IPS DF 19.7 (cell line): ENCODE measurements at places on chromosomes 4 and X.

GRCh38 chrX:68183612-68184214 lies 249.6 kb downstream of the OPHN1 start:
- DNase-seq = no peak

GRCh38 chrX:110477593-110478228 lies 119.1 kb downstream of the RTL9 start:
- no peak for DNase-seq

DNA sequence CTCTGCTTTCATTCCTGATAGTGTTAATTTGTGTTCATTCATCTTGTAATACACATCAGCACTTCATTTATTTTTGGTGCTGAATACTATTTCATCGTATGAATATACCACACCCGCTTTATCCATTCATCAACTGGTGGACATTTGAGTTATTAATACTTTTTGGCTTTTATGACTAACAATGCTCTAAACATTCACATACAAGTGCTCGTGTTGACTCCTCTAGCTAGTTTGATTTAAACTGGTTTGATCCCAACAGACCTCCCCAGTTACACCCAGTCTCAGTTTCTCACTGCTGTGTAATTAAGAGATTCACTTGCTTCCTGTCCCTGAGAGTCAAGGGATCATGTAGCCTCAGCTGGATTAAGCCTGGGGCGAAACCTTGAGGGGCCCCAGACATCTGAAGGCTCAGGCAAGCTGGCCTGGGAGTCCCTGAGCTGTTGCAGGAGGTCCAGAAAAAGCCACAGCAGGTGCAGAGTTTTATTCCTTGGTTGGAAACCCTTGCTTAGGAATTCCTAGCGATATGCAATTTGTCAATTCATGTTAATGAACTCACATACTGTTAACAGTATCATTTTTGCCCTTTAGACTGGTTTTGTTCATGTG lies 52.8 kb upstream of the CLDN24 start:
- DNase-seq = no peak

GRCh38 chr4:188396037-188396436 lies 256.8 kb downstream of the TRIML1 start:
- no peak for DNase-seq

DNA sequence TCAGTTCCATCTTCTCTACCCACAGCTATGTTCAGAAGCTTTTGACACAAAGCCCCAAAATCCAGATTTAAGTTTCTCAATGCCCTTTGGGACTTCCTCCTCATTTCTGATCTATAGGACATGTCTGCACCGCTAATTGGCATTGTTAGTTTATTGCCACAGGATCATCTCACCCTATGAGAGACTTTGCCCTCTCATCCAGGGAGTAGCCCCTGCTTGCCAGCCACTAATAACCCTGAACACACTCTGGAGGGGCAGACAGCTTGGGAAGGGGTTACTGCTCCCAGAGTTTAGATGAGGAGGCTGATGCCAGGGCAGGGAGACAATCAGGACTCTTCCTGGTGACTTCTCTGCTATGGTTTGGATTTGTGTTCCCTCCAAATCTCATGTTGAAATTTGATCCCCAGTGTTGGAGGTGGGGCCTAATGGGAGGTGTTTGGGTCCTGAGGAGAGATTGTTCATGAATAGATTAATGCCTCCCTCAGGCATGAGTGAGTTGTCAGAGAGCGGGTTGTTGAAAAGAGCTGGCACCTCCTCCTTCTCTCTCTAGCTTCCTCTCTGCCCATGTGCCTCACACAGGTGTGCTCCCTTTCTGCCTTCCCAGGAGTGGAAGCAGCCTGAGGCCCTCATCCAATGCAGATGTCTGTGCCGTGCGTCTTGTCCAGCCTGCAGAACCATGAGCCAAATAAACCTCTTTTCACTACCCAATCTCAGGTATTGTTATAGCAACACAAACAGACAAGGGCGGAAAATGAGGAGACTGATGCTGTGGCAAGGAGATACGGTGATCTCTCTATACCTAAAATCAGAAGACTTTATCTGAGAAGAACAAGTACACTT lies 3.6 kb upstream of the SCARB2 start:
- no peak for DNase-seq

DNA sequence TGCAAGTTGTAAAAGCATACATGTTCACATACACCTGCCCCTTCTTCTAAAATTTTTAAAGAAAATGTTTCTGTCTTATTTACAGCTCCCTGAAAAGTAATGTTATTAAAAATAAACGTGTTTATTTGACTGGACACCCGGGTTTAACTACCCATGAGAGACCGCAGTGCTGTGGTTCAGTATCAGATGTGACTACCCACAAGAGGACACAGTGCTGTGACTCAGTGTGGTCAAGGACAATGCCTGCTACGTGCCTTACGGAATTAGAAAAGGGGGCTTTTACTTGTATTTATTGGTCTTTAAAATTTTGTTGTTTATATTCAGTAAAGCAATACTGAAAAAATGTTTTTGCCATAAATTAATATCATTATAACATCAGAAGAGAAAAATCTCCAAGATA lies 641.4 kb downstream of the TRIML1 start:
- no peak for DNase-seq

DNA sequence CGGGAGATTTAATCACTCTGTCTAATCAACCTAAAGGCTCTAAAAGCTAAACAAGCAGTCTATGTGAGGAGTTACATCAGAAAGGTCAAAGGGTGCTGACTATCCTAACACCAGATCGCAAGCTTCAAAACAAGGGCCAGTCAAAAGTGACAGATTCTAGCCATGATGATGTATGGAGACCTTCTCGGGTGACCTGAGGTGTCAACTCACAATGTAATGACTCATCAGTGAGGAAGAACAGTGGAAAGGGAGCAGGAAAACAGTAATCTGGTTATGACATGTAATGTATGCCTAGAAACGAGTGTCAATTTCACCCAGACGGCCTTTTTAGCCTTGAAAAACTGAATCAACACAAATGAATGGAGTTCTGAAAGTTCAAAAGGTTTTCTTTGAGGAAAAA lies 375.3 kb downstream of the IDS start:
- DNase-seq = no peak

GRCh38 chr4:4869731-4870571 lies 10.5 kb downstream of the MSX1 start:
- no peak for DNase-seq

- no peak for DNase-seq
Measured at GRCh38 chr4:26899991-26900390, 39.4 kb downstream of the STIM2 start.

- DNase-seq = no peak
Measured at GRCh38 chr4:152635851-152636250, 43.9 kb downstream of the TMEM154 start.

GRCh38 chr4:52234561-52235440 lies 183.7 kb downstream of the SPATA18 start:
- DNase-seq = peak; percentile 3

GRCh38 chrX:121836000-121836399 lies 788.6 kb downstream of the GLUD2 start:
- no peak for DNase-seq

DNA sequence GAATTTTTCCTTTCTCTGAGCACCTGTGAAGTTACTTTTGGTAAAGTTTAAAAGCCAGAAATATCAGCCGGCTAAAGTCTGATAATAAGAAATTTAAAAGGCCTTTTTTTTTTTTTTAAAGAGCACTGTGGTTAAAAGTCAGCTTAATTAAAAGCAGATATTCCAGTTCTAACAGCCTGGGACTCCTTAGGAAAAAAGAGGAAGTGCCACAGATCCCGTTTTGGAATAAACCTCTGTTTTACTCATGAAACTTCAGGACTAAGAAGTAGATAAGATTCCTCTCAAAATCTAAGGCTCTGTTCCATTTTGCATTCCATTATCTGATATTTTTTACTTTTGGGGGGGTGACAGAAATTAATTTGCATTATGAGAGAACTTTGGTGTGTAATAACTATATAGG lies 37.8 kb downstream of the ABCB7 start:
- DNase-seq = no peak

GRCh38 chr4:15755321-15756155 lies 22.6 kb upstream of the CD38 start:
- no peak for DNase-seq

- DNase-seq = no peak
Measured at GRCh38 chr4:146333187-146333894, 119.0 kb downstream of the REELD1 start.

DNA sequence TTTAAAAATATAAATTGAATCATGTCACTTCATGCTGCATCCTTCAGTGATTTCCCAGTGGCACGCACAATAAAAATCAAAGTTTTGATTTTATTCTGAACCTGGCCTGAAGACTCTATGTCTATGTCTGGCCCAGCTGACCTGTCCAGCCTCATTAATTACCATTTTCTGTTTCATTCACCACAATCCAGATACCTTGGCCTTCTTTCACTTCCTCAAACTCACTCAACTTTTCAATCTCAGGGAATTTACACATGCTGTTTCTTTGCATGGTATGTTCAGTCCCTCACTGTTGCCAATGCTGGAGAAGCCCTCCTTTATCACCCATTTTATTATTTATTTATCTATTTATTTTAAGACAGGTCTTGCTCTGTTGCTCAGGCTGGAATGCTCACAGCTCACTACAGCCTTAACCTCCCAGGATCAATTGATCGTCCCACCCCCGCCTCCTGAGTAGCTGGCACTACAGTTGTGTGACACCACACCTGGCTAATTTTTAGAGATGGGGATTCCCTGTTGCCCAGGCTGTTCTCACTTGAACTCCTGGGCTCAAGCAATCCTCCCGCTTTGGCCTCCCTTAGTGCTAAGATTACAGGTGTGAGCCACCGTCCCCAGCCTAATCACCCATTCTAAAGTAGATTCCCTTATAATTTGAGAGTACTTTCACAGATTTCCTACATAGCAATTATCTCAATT lies 43.1 kb downstream of the ZGRF1 start:
- DNase-seq = no peak

- DNase-seq = no peak
Measured at GRCh38 chrX:130108647-130109428, 1.5 kb downstream of the ELF4 start.

DNA sequence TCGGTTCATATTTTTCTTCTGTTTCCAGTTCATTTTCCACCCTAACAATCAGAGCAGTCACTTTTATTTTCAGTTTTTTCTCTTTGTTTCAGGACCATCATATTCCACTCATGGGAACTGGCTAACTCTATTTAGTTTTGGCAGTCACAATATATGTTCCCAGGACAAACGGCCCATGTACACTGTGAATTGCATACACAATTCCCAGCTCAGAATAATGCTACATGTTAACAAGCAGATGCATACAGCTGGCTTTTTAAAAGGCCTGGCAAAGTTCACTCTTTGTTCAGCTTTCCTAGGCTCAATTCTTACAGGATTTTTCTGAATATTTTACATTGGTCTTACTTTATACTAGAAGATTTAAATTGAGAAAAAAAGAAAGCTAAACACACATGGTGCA lies 224.9 kb downstream of the ANKRD50 start:
- DNase-seq = no peak

DNA sequence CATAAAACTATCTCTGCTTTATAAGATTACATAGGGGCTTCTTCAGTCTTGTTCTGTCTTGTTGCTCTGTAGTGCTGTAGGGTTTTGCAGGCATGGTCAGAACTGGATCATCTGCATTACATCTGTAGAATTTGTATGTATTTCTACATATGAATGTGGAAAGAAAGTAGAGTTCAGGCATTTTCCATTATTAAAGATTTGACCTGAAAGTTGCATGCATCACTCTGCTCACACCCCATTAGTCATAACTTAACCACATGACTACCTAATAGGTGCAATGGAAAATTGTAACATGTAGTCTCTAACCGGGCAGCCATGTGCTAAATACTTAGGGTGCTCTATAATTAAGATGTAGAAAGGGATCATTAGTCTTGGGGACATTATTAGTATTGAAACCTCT lies 45.7 kb upstream of the AGA start:
- DNase-seq = no peak

DNA sequence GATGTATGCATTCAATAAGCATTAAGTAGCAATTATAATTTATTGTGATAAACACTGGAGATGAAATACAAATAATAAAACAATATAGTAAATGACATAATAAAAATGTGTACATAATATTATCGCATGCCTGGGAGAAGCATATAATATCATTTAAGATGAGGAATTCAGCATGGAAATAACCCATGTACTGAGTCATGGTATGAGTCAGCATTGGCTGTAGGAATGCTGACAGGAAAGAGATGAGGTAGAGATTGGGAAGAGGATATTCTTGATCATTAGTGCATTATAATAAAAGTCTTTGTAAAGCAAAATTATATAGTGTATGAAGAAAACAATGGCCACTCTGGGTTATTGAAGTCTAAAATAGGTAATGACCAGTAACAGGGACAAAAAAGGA lies 82.8 kb downstream of the MAGEB10 start:
- DNase-seq = no peak

GRCh38 chr4:74331252-74331651 lies 23.0 kb downstream of the EPGN start:
- DNase-seq = no peak
